ENCODE measurements at places on chromosomes 12 and 14.

GRCh38 chr12:120136093-120136770 lies 19.7 kb upstream of the RAB35 start:
- no peak for DNase-seq

- DNase-seq = no peak
Measured at GRCh38 chr14:39617537-39617936, 185.3 kb upstream of the FBXO33 start.

DNA sequence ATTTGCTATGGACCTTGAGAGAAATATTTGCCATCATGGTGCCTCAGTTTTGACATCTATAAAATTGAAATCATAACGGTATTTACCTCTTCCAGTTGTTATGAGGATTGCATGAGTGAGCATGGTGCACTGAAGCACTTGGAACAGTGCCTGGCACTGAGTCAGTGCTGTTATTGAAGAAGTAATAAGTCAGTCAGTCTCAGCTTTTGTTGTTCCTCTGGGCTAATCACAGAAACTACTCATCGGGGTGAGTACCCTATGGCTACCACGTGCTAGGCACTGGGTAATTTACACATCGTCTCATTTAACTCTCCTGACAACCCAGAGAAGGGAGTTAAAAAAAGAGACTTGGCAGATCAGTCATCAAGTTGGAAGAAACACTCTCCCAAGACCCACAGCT lies 159.5 kb upstream of the NRXN3 start:
- DNase-seq = no peak

DNA sequence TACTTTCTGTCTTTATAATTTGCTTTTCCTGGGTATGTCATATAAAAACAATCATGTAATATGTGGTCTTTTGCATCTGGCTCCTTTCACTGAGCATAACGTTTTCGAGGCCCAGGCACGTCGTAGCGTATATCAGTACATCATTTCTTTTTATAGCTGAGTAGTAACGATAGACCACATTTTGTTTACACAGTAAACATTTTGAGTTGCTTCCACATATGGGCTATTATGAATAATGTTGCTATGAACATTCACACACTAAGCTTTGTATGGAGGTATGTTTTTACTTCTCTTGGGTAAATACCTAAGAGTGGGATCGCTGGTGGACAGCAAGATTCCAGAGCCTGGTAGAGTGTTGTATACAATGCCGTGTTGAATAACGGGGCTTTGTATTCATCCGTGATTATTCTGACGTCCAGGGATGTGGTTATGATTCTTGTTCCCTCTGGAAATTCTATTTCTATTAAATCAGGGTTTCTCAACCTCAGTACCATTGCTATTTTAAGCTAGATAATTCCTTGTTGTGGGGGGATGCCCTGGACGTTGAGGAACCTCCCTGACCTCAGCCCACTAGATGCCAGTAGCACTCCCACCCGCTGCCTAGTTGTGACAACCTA lies 38.9 kb upstream of the CIT start:
- DNase-seq = no peak

- no peak for DNase-seq
Measured at GRCh38 chr12:89733579-89734201, 25.1 kb upstream of the ATP2B1 start.

DNA sequence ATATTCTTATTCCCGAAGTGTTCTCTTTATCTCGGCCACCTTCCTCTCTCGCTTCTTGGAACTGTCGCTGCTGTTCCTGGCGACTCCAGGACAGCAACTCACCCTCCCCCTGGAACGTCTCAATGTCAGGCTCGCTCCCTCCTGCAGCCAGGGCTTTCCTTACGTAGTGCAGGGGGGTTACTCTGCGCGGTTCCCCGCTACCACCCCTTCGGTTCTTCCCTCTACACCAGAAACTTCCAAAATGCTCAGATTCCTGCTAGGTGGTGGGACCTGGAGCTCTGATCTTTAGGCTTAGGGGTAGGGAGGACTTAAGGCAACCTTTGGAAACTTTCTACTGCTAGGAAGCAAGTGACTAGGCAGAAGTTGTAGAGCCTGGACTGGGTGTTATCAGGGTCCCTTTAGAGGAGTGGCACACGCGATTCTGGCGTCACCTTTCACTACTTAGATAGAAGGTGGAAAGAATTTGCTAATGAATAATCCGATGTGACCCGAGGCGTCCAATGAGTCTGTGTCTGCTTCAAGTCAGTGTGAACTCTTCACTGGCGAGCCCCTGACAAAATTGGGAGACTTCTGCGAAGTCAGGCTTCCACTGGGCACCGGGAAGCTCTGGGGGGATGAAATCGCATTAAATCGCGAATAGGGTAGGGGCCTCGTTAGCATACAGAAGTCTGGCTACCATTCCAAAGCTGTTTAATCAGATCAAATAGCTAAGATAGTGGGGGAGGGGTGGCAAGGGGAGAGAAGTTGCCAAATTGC lies 900 bp upstream of the DPF3 start:
- DNase-seq = peak; percentile 54

DNA sequence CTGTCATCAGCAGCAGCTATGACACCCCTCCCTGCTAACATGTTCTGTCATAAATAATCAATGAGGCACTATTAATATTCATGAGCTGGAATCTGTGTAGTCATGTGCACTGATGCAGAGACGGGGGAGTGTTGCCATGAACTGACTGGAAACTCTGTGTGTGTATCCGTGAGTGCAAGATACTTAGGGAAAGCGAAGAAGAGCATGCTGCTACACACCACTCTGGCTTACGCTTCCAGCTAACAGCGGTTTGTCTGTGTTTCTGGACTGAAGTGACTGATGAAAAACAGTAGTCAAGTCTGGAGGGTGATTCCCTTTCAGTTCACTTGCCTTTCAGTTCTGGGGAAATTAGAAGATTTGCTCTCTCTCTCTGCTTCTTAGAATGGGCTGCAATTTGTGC lies 249.4 kb downstream of the PDZRN4 start:
- DNase-seq = no peak

DNA sequence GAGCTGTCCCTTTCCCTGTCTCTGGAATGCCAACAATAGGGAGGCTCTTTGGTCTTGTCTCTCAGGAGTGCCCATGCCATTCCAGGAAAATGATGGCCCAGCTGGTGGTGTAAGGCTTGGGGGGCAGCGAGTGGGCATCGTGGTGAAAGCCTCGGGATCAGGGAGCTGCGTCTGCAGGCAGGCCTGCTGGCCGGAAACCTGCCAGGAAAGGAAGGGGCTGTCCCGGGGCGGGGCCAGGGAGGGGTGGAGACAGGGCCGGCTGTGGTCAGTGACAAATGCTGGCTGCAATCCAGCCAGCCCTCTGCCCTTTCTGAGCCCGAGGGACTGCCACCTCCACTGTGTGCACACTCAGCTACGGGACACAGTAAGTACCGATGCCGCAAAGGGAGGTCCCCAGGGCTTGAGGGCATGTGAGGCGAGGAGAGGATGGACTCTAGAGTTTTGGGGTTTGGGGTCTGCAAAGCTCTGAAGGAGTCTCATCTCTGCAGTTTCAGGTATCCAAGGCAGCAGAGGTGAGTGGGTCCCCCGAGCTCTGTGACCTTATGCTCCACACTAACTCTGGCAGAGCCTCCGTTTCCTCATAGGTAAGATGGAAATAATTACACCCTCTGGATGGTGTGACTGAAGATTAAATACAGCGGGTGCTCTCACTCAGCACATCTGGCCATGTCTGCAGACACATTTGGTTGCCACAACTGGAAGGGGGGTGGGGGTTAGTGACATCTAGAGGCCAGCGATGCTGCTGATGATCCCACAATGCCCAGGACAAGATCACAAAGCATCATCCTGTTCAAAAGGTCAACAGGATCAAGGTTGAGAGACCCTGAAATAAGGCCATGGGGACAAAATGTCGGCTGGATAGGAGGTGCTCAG lies at the start of gene SERPINA5:
Gene SERPINA5 (plus strand): TSS at position 300 of the 873 bp plus-strand sequence. CDS start 5,937 bp downstream, outside the sequence.
- DNase-seq = peak; percentile 69

DNA sequence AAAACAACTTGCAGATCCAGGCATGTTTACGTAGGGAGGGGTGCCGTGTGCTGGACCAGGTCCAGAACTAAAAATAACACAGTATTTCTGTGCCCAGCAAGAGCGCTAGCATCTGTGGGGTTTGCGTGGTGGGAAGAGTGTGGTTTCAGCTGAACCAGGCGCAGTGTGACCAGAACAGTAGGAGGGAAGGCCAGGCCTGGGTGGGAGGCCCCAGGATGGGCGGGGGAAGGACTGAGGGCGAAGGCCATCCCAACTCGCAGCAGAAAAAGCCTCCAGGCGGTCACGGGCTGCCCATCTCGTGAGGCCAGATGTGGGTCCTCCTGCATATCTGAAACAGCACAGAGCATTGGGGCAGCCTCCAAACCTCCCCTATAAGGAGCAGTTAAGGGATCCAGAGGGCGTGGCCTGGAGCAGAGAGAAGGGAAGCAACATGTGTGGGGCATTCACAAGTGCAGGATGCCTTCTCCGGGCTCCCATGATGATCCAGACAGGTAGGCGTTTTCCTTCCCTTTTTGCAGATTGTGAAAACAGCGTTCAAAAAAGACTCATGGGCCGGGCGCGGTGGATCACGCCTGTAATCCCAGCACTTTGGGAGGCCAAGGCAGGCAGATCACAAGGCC lies 17.8 kb upstream of the CD9 start:
- DNase-seq = no peak

- DNase-seq = no peak
Measured at GRCh38 chr12:9809338-9809737, 17.9 kb upstream of the KLRF1 start.

GRCh38 chr12:45989287-45989686 lies 1.1 kb downstream of the SCAF11 start:
- no peak for DNase-seq

GRCh38 chr12:55651299-55651683 lies 14.6 kb downstream of the OR10P1 start:
- no peak for DNase-seq

DNA sequence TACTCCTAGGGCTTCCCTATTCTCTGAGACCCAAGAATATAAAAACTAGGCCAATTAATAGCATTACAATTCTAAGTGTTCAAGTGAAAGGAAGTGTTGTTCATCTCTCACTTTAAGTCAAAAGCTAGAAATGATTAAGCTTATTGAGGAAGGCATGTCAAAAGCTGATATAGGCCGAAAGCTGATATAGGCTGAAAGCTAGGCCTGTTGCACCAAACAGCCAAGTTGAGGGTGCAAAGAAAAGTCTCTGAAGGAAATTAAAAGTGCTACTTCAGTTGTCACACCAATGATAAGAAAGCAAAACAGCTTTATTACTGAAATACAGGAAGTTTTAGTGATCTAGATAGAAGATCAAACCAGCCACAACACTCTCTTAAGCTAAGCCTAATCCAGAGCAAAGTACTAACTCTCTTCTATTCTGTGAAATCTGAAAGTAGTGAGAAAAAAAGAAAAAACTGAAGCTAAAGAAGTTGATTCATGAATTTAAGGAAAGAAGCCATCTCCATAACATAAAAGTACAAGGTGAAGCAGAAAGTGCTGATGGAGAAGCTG lies 68.9 kb downstream of the SLC6A15 start:
- DNase-seq = no peak

DNA sequence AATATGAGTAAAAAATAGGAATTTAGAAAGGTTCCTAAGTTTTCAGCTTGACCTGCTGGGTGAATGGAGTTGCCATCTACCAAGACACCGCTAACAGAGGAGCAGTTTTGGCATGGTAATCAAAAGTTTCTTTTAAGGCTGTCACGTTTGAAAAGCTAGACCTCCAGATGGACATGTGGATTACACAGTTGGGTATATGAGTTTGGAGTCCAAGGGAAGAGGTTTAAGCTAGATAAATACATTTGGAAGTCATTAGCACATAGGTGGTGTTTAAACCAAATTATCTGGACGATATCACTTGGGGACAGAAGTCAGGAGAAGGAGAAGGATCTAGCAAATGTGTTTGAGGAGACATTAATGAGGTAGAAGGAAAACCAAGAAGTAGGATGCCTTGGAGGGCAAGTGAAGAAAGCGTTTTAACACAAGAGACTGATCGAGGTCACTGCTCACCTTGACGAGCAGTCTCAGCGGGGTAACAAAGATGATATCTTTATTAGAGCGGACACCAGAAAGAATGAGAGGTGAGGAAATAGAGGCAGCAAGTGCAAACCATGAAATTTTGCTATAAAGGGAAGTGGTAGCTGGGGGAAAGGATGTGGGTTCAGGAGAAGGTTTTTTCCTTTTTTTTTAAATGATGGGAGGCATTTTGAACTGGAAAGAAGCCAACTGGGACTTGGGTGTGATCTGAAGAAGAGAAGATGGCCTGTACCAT lies 17.6 kb downstream of the PNP start:
- DNase-seq = no peak

DNA sequence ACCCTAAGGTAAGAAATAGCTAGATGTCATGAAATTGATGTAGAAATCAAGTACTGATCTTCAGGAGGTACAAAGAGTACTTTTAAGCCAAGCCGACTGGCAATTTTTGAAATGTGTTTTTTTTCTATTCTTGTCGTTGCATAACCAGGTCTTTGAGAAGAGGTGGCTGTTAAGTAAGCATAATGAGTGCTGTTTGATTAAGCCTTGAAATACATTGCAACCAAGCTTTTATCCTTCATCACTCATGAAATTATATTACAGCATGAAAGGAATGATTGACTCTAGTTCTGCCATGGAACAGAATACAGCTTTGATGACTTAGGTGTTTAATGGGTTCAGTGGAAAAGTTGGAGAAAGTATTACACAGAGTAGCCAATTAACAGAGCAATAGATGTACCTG lies 1720.2 kb upstream of the SEL1L start:
- no peak for DNase-seq

- no peak for DNase-seq
Measured at GRCh38 chr12:116629480-116629879, 70.3 kb downstream of the MAP1LC3B2 start.

DNA sequence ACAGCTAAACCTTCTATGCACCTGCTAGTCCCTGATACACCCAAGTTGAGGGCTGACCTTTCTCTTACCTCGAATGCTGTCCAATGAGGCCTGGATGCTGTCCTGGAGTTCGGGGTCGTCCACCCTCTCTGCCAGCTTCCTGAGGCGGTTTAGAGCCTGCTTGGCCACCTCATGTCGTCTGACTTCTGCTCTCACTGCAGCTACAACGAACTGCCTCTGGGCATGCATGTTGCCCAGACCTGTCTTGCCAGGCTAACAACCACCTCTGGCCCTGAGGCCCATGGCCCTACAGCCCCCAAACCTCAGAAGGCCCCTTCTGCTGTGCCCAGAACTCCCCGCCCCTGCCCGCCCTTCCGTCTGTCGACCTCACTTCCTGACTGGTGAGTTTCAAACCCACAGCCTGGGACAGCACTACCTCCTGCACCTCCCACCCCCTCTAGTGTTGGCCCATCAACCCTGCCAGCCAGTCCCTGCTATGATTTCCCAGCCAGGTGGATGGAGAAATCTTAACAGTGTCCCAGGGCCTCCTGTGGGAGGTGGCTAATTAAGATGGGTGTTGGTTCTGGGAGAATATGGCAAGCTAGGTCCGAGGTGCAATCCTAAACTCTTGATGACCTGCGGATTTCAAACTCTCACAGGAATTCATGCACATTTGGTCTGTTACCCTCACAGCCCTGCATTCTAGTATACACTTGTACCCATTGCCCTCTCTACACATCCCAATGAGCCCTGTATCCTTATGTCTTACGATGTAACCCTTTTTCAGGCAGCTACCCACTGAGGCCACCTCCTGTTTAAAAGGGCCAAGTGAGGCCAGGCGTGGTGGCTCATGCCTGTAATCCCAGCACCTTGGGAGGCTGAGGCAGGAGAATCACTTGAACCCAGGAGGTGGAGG lies 2.7 kb upstream of the TSPAN31 start:
- DNase-seq = peak; percentile 46

- no peak for DNase-seq
Measured at GRCh38 chr14:66359500-66359899, 126.7 kb upstream of the CCDC196 start.

- DNase-seq = no peak
Measured at GRCh38 chr12:27602516-27602915, 78.5 kb downstream of the PPFIBP1 start.

- DNase-seq = no peak
Measured at GRCh38 chr14:51490205-51490604, 161.5 kb upstream of the FRMD6 start.
